ENCODE measurements at places on chromosomes 7 and 10.

GRCh38 chr7:2038931-2039728 lies 193.6 kb downstream of the MAD1L1 start:
- DNase-seq: no peak

DNA sequence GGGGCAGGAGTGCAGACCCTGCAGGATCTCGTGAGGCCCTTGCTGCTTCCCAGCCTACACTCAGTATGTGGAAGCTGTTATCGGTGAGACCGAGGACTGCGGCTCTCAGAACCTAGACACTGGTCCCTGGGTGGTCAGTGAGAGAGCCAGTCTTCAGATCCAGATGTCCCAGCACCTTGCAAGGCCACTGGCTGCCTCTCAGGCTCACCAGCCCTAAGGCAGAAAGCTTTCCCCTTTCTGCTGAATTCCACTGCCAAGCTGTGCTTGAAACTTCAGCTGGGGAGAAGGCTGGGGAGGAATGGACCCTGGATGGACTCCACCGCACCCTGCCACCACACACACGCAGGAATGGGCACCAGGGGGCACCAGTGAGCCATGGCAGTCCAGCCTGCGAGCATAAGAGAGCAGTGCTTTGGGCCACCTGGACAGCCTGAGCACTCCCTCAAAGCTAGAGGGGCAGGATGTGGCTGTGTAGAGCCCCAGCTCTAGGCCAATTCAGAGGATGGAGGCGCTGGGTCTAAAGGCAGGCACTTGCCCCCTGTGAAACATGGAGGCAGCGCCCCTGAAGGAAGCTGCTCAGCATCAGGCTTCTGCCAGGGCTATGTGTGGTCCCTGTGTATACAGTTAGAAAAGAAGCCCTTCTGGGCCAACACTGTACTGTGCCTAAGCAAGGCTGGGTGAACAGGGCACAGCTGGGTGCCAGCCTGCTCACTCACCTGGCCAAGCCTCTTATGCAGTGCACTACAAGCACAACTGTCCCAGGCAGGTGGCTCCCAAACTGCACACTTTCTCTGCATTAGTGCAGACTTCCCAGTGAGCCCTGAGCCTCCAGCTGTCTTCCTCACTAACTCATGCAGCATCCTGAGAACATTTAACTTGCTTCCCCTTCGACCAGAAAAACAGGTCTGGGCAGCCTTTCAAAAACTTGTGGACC lies 21.6 kb downstream of the TMEM72 start:
- DNase-seq: peak; percentile 54

DNA sequence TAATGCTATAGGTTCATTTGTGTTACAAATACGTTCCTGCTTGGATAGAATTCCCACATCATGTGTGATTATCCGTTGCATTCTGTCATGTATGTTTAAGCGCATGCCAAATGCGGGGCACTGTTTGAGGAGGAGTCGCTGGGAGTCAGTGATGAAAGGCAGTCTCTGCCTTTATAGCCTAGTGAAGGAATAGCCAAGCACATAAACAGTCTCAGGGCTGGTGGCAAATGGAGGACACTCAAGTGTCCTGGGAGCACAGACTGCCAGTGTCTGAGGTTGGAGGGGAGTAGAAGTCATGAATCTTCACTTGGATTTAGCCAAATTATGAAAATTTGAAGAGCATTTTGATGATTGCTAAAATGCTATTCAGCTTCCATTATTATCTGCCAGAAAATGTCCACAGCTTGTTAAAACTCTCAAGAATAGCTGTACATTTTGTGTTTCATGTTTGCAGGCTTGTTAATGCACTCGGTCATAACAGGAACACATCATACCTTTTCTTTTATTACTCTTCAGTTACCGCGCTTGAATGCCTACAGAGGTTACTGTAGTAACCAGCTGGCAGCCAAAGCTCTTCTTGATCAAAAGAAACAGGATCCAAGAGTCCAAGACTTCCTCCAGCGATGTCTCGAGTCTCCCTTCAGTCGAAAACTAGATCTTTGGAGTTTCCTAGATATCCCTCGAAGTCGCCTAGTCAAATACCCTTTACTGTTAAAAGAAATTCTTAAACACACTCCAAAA lies 41.6 kb downstream of the NET1 start:
- DNase-seq: no peak

GRCh38 chr10:70695241-70696030 lies 23.1 kb downstream of the ADAMTS14 start:
- DNase-seq: no peak

GRCh38 chr10:127561647-127562046 lies 12.5 kb downstream of the NPS start:
- DNase-seq: no peak

- no peak for DNase-seq
Measured at GRCh38 chr10:43347997-43348396, 23.4 kb upstream of the FXYD4 start.

- DNase-seq: no peak
Measured at GRCh38 chr7:82164813-82165212, 278.8 kb downstream of the CACNA2D1 start.

DNA sequence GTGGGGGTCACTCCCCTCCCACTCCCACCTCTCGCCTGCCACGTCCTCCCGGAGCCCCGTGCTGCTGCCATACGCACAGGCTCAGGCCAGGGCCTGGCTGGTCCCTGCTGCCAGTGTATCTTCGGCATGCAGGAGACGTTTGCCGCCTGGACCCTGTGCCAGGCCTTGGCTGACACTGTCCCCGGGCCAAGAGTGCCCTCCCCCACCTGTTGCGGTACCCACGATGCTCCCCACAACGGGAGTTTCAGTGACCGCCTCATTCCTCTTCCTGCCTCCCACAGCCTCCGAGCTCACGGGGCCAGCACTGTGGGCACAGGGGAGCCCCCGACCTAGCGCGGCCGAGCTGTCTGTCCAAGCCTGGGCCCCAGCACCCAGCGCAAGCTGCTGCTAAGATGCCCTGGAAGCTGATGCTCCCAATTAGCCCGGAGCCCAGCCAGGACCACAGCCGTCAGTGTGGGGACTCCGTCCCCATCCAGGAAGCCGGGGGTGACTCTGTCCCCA lies 7.4 kb downstream of the TTYH3 start:
- DNase-seq: no peak

Data from stimulated activated CD8-positive, alpha-beta memory T cell treated with anti-CD3 and anti-CD28 coated beads, Interleukin-4, amount 100 ng/mL, for 4 hours (primary cell).